ENCODE measurements at places on chromosomes 7 and 10.

DNA sequence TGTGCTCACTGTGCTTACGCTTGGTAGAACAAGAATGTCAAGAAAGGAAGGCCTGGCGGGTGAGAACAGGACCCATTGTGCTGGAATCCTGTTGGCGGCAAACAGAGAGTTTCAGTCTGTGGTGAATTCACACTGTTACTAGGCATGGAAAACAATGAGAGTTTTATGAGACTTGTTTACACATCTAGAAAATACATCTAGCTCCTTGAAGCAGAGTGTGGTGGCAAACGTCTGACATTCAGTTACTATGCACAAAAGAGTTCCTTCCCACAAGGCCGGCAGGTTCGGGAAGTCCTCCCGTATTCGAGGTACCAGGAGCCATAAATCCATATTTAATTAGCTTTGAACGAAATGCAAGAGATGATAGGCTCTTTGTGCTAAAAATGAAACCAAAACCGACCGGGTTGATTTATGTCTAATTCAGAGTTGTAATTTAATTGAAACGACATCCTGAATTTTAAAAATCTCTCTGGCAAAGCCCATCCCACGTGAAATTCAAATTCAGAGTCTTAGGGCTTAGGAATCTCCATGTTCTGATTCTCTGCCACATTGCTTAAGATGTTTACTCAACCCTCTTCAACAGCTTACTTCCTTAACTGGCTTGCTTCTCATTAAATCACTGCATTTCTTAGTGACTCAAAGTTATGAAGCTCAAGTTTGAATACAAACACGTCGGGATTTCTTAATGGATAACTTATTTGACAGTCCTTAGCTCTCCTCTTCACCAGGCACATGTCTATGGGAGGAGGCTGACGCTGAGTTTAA lies 299.9 kb upstream of the PITRM1 start:
- no peak for DNase-seq

DNA sequence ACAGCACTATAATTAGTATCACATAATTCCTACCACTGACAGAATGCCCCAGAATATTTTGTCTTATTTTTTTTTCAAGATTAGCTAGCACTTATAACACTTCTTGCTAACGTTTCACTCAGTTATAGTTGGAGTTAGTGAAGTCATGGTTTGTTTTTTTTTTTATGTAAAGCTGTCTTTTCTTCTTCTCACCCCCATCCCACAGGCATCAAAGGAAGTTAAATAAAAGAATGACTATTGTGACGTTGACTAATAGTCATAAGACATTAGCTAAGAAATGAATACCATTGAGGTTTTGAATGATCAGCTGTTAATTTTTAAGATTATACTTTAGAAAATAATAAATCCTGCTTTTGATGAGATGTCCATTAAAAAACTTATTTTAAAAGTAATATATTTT lies 498.3 kb downstream of the GFRA1 start:
- DNase-seq = no peak

DNA sequence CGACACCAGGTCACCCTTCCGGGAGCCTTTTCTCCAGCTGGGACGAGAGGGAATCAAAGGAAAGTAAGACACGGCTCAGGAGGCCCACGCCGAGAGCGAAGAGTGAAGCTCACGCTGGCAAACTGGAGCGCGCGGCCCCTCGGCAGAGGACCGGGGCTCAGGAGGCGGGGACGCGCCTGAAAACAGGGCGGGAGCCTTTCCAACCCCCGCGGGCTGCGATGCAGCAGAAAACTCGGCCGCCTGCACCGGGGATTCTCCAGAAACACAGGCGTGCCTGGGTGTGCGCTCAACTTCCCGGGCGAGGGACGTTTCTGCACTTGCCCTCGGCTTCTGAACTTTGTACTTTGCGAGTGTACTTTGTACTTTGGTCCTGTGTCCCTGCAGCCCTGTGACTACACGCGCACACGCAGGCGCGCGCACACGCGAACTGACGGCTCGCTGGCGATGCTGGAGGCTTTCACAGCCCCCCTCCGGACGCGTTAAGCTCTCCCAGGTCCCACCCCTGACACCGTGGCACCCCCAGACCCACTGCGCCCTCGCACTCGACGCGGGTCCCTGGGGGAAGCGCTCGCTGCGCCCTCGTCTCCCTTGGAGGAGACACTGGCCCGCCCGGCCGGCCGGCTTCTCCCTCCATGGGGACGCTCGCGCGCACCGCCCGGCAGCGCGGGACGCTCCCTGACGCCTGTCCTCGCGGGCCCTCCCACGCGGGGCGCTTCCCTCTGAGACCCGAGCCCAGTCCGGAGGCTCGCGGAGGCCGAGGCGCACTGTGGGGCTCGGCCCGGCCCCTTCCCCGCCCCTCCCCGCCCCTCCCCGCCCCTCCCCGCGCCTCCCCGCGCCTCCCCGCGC lies 588 bp upstream of the PAOX start:
- no peak for DNase-seq

DNA sequence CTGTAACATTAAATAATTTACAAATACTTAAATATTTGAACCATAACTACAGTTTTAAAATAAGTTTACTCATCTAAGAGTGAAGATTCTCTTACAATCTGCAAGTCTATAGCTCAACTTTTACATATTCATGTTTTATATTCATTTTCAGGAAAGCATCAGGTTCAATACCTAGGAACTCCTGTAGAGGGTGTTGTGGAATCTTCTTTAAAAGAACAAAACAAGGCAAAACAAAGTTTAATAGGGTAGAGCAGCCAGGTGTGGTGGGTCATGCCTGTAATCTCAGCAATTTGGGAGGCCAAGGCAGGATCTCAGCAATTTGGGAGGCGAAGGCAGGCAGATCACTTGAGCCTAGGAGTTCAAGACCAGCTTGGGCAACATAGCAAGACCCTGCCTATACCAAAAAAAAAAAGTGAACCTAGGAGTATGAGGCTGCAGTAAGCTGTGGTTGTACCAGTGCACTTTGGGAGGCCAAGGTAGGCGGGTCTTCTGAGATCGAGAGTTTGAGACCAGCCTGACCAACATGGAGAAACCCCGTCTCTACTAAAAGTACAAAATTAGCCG lies 45.1 kb downstream of the ST8SIA6 start:
- no peak for DNase-seq

- DNase-seq = peak; percentile 28
Observed at GRCh38 chr7:132577206-132578049, 1.2 kb upstream of the PLXNA4 start.

DNA sequence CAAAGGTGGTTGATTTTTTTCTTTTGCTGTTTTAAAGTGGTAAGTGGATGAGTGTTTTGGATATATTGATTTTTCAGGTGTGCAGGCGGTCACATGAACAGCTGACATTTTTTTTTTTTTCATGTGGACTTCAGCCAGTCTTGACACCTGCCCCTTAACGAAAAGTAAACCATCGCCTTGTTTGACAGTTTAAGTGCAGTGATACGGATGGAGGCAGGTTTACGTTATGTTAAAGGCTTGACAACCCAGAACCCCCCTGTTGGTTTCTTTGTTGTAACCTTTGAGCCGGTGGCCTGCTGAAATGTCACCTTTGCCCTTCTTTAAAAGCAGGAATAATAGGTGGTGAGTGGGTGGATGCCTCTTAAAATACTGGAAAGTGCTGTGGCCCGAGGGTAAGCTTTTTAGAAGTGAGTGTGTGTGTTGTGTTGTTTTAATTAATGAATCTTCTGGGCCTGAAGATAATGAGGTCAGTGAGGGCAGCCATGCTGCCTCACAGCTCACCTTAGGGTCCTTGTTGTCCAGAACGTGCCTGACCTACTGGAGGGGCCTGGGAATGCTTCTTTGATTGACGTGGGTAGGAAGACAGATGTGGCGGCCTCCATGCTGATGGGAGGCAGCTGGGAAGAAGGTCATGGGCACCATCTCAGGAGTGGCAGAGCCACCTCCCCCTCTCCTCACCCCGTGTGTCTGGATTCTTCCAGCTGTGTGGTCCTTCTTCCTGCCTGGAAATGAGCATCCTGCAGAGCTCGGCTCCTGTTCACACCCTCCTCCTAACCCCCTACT lies 69.8 kb downstream of the TCF7L2 start:
- no peak for DNase-seq

- no peak for DNase-seq
Observed at GRCh38 chr7:93828260-93828659, 62.3 kb downstream of the TFPI2 start.

DNA sequence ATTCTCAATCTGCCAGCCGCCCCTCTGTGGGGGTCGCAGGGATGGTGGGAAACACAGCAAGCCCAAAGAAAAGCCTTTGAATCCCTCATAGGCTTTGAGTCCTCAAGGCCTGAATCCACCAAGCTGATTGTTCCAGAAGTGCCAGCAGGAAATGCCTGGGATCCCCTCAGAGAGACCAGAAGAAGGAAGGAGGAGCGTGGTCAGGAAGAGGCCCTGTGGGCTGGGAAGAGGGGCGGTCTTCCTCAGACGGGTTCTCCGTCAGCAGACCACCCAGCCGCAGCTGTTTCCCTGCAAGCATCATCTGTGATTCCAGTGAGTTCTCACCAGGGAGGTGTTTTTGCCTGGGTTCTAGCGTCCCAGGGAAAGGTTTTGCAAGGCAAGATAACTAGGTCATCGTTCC lies 190.0 kb upstream of the KLF6 start:
- no peak for DNase-seq

DNA sequence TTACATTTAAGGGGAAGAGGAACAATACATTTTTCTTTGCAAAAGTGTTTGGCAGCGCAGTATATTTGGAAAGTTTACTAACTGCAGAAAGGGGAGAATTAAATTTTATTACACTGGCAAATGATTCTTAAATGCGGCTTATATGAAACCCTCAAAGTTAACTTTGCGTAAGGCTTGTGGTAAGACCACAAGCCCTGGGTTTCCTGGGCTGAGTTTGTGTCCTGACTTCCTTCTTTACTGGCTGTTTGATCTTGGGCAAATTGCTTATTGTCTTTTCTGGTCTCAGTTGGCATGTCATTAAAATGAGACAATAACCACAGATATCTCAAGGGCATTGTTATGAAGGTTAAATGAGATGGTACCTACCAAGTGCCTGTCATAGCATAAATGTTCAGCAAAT lies 106.8 kb downstream of the GLRX3 start:
- no peak for DNase-seq

DNA sequence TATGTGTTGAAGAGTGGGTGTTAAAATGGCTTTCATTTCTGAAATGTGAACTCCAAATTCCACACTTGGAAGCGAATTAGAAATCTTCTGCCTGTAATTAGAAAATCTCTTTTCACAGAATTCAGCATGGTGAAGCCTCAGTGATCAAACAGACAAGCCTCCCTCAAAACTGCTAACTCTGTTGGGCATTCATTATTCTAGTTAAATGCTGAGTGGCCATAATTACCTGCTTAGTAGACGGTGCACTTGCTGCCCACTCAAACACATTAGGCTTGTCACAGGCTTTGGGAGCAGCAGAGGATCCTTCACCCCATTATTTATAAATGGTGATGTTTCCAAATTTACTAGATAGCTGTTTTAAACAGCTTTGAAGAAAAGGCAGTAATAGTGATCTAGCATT lies 177.2 kb upstream of the PCLO start:
- no peak for DNase-seq

GRCh38 chr10:51112013-51112412 lies 37.7 kb downstream of the PRKG1 start:
- DNase-seq = no peak

DNA sequence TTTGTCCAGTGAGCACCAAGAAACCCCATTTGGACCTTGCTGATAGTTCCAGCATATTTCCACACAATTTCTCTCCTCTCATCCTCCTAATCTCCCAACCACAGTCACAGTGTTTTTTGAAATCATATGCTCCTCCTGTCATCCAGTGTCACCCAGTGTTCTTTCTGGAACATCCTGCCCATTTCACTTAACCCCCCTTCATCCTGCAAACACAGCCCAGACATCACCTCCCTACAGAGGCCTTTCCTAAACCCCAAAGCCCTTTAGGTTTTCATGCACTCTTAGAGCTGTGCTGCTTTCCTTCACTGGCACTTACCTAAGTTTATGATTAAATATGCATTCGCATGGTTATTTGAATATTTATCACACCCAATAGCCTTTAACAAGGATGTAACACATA lies 1158.0 kb upstream of the C7orf33 start:
- DNase-seq = no peak

DNA sequence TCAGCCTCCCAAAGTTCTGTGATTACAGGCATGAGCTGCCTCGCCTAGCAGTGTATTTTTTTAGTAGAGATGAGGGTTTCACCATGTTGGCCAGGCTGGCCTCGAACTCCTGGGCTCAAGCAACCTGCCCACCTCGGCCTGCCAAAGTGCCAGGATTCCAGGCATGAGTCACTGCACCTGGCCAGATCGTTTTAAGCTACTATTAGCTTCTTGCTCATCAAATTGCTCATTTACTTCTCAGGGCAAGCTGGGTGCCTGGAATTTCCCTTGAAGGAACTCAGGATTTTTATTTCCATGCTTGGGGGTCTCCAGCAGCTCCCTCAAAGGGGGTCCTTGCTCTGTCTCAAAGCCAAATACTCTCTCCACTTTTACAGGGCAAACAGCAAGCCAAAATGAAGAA lies 798.0 kb upstream of the AUTS2 start:
- DNase-seq = no peak

DNA sequence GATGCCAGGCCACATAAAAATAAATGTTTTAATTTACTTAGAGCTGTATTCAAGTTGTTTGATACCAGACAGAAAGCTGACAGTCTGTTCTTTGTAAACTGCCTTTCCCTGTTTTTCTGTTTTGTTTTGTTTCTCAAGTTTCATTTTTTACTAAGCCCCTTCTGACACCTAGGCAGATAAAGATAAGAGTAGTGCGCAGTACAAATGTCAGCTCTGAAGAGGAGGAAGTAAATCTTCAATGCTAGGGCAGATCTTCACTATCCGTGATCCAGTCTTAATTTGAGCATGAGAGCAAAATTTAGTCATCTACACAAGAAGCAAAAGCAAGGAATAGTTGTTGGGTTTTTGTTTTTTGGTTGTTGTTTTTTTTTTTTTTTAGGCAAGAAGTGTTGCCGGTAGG lies 27.3 kb downstream of the MTURN start:
- no peak for DNase-seq

- DNase-seq = no peak
Observed at GRCh38 chr10:112526139-112526538, 79.1 kb downstream of the VTI1A start.

DNA sequence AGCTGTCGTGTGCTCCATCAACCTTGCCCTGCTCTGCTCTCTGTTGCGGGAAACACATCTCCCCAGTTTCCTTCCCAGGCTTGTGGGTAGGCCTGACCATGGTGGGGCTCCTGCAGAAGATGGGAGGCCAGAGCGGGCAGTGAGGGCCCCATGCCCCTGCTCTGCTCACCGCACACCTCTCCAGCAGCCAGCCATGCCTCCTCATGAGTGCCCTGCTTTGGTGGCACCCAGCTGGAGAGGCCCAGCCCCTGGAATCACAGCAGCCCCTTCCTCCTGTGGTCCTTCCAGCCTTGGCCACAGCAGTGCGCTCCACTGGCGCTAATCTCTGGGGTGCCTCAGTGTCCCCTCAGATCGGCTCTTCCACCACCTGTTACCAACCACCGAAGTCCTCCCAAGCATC lies 4.2 kb upstream of the OPN4 start:
- no peak for DNase-seq

GRCh38 chr7:21071561-21072501 lies 285.1 kb upstream of the SP8 start:
- no peak for DNase-seq

- DNase-seq = peak; percentile 18
Observed at GRCh38 chr10:92914478-92915325, 66.4 kb downstream of the EXOC6 start.

GRCh38 chr7:147207988-147208387 lies 1091.4 kb downstream of the CNTNAP2 start:
- no peak for DNase-seq
